ENCODE measurements at places on chromosomes 7 and 10.
A peak's percentile ranks its signal among the peaks of the same experiment; 100 is the strongest.

DNA sequence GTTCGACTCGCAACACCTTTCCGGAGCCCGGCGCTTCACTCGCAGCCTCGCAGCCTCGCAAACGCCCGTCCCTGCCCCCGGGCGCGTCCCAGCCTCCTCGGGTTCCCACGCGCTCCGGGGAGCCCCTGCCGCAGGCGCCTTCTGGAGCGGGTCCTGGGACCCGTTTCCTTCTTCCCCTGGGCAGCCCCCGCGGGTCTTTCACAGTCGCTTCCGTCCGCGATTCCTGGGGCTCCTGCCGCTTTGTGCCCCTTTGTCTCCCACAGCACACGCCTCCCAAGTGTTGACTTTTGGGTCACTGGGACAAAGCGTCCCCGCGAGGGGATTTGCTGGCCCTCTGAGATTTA is 140.7 kb downstream of the DYNC2I1 start:
- DNase-seq: no peak

DNA sequence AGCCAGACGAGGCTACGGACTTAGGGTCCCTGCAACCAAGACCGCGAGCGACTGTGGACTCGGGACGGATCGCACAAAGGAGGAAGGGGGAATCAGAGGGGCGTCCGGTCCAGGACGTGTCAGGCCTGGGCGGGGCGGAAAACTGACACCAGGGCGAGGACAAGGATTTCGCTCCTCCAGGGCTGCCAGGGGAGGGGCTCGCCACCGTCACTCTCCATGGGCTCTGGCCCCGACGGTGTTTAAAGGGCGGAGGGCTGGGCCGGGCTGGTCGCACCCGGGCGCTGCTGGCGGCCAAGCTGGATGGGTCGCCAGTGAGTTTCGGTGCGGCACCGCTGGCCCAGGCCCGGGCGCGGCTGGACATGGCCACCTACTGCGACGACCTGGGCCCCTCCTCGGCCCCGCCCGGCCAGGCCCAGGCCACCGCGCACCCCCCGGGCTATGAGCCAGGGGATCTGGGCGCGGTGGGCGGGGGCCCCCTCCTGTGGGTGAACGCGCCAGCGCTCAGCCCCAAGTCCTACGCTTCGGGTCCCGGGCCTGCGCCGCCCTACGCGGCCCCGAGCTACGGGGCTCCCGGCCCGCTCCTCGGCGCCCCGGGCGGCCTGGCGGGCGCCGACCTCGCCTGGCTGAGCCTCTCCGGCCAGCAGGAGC is at the start of gene FOXI2:
Gene FOXI2, plus strand, starts transcription at position 271 of the 648 bp plus-strand sequence. Its CDS starts 89 bp downstream, at position 360.
- no peak for DNase-seq

GRCh38 chr7:31991846-31992245 is 78.4 kb downstream of the PDE1C start:
- DNase-seq: no peak

GRCh38 chr10:132593900-132594876 is 56.6 kb downstream of the INPP5A start:
- DNase-seq: no peak

DNA sequence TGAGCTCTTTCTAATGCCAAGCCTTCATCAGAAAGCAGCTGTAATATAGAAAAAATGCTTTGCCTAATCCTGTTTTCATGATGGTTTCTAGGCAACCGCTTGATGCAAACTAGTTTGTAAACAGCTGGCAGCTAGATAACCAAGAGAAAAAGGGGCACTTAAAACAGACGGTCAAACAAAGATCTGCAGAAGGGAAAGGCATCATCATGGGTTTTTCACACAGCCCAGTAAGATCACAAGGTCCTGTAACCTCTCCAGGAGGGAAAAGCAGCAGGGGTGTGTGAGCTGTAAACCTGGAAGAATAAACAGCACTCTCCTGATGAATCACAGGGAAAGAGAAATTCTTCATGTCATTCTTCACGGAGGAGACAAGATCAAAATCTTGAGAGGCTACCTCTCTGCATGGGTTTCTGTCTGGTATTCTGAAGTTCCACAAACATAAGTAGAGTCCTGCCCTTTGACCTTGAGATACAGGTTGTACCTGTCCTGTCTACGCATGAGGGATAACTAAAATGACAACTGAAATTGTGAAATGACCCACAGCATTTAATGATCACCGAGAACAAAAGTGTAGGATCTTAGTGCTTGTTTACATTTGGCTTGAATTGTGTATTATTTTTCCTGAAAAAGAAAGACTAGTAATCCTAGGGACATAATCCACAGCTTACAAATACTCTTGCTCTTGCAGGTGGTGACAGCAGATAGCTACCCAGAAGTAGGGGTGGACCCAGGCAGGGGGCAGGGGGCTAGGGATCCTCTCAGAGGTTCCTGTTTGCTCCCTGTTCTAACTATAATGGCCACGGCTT is 48.0 kb downstream of the CREB3L2 start:
- DNase-seq: no peak

DNA sequence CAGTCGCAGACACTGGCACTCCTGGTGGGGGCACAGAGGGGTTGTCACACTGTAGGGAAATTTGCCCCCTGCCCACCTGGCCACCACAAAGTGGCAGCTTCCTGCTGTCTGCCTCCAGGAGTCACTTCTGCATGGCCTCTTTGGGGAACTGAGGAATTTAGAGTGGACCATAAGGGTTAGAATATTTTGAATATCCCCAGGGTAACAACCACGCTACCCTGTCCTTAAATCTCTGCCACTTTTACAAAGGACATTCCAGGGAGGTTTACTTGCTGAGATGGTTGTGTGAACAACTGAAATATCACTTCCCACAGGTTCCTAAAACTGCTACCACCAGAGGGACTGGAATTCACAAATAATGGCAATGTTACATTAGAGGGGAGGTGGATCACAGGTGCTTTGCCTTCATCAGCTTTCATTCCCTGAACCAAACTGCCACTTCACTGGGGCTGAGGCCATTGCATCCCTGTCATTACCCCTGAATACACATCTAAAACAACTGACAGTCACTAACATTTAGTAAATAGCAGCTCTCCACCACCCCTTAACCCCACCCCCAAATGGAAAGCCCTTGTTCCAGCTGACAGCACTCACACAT is 88.1 kb upstream of the IFRD1 start:
- no peak for DNase-seq

GRCh38 chr10:85537561-85537960 is 829.0 kb downstream of the GRID1 start:
- DNase-seq: no peak

GRCh38 chr10:4488904-4489303 is 337.1 kb upstream of the AKR1E2 start:
- DNase-seq: no peak

- no peak for DNase-seq
Observed at GRCh38 chr7:108985037-108985436, 415.4 kb downstream of the DNAJB9 start.

- DNase-seq: peak; percentile 58
Observed at GRCh38 chr7:21944616-21945453, 864 bp downstream of the CDCA7L start.

DNA sequence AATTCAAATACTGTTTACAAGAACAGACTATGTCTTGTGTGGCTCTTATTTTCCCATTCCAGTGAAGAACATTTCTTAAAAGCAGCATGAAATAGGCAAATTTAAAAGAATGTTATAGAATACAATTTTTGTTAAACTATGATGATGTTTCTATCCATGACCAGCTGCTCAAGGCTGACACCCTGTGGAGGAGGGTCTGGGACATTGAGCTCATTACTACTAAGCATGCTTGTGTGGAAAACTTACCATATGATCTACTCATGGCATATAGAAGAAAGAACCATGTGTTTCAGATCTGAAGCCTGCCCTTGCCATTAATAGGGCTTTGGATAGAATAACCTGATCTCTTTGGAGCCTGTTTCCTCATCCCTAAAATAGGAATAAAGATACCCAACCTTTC is 125.0 kb downstream of the FOXP2 start:
- DNase-seq: no peak

GRCh38 chr10:71795248-71795647 is 21.9 kb upstream of the VSIR start:
- DNase-seq: no peak

GRCh38 chr7:97081521-97082300 is 35.8 kb upstream of the SDHAF3 start:
- no peak for DNase-seq

DNA sequence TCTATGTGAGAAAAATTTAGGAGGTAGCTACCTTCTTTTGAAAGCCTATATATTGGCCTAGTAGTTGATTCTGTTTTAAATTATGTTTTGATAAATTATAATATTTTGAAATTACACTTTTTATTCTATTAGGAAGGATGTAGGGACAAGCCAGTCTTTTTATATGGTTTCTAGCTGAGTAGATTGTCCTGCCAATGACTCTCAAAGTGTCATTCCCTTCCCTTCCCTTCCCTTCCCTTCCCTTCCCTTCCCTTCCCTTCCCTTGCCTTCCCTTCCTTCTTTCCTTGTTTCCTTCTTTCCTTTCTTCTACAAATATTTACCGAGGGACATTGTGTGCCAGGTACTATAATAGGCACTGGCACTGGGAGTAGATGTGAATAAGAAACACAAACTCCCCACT is 99.7 kb upstream of the HDAC9 start:
- DNase-seq: no peak
